ENCODE measurements at places on chromosomes 7 and 10.

DNA sequence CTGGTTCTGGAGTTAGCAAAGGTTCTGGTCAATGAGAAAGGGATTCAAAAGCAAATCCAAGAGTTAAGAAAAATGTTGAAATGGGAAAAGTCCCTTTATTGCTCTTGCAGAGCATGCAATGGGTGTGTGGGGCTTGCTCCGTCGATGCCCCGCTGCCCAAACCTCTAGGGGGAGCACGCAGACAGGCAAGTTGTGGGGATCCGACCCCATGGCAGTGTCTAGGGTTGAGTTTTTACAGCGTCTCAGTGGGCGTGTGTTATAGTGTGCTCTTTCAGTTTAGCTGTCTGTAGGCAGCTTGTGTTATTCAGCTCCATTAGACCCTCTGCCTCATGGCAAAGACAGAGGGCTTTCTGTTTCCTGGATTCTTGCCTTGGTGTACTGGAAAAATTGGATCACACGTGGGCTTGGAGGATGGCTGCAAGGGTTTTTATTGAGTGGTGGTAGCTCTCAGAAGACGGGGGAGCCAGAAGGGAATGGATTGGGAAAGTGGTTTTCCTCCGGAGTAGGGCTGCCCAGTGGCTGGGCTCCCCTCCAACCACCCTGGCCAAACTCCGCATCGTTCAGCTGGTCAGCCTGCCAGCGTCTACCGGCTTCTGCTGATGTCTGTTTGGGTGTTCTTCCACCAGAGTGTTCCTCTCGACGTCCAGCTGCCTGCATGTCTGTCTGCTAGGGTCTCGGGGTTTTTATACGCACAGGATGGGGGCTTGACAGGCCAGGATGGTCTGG, 102.3 kb upstream of the PLXDC2 start:
- DNase-seq = no peak

- DNase-seq = no peak
Measured at GRCh38 chr10:132993271-132994184, 51.2 kb upstream of the CFAP46 start.

DNA sequence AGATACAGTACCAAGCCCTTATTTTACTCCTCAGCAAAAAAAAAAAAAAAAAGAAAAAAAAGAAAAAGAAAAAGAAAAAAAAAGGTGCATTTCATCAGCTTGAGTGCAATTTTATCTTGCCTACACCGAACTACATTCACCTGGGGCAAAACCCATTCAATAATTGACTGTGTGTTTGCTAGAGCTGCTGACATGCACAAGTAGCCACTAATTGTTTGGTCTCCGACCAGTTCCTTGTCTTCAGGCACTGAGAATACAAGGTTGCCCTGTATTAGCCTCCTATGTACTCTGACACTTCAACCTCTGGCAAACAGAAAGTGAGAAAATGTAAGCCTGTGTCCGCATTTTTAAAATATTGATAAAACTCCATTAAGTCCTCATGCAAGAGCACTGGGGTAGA, 1579.4 kb upstream of the LRRTM3 start:
- DNase-seq = no peak

- DNase-seq = no peak
Measured at GRCh38 chr7:40704172-40704571, 569.4 kb downstream of the SUGCT start.

- no peak for DNase-seq
Measured at GRCh38 chr7:121957626-121958025, 84.7 kb downstream of the PTPRZ1 start.

DNA sequence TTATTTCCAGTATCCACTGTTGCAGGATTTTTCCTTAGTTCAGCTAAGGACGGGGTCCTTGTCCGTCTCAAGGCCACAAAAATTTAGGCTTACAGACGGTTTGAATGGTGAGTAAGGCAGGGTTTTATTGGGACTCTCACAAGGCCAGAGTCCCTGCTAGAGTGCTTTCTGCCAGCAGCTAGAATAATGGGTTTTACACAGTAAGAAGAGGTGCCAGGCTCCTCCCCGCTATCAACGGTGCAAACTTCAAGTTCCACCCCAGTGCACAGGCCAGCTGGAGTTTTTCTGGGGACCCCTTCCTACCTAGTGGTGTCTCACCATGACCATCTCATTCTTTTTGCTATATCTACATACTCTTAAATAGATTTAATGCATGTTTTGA, 198.5 kb upstream of the KCTD7 start:
- DNase-seq = no peak

GRCh38 chr10:44362866-44363711, 21.8 kb downstream of the CXCL12 start:
- DNase-seq = no peak

- no peak for DNase-seq
Measured at GRCh38 chr10:89887406-89887805, 186.0 kb downstream of the KIF20B start.

- no peak for DNase-seq
Measured at GRCh38 chr7:19552576-19552975, 156.3 kb downstream of the POLR1F start.

GRCh38 chr7:43018446-43018845, 86.3 kb downstream of the MRPL32 start:
- DNase-seq = no peak

DNA sequence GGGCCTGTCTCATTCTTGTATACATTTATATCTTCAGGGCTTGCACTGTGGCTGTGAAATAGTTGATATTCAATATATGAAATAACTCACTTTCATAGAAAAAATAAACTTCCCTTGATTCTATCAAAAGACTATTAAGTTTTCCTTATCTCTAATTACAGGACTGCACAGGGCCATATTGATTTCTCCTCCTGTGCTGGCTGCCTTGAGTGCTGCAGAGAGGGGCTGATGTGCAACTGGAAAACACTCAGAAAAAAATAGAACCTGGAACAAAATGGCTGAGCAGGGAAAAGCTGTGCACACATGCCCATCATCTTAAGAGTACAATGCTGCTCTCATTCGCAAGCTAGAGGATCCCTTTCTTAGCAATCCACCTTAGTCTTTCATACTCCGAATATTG, 5.9 kb upstream of the HDAC9 start:
- no peak for DNase-seq

GRCh38 chr7:108808549-108809266, 239.0 kb downstream of the DNAJB9 start:
- no peak for DNase-seq

DNA sequence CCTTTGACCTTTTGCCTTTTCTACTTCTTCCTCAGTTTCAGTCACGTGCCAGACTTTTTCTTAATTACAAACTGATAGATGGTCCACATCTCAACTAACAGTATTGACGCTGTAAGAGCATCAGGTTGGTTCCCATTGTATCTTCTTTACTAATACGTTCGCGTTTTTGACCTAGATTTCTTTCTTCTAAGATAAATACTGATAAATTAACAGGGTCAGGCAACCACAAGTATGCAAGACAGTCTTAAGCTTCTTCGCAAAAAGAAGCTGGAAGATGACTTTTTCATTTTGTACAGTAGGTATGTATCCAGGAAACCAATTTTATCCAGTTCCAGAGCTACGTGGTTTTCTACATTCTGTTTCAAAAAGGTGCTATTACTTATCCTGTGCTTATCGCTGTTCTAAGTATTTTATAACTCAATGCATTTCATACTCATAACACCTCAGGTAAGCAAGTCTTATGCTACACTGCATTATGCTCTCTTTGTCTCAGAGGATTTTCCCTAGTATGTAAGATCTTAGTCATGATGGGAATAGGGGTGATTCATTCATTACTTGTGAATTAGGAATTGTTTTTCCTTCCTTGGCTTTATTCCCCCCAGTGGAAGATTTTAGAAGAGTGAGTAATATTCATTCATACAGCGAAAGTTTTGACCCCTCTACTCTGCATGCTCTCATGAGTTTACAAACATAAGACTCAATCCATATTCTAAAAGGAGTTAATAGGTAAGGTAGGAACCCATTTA, 955 bp downstream of the DUS4L start:
- DNase-seq = no peak

- DNase-seq = no peak
Measured at GRCh38 chr7:11726001-11726793, 105.8 kb downstream of the THSD7A start.

DNA sequence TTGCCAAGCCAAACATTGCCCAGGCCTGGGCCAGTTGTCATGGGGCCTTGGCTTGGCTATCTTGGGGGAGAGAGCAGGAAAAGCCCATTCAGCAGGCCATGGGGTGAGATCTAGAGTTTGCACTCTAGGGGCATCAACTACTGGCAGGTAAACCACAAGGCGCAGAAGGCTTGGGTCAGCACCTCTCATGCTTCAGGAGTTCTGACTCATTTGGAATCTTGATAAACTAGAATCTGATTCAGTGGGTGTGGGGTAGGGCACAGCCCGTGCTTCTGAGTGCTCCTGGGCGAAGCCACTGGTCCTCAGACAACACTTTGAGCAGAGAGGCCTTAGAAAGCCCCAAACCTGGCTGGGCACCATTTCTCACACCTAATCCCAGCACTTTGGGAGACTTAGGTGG, 81.1 kb downstream of the RGS10 start:
- DNase-seq = no peak

DNA sequence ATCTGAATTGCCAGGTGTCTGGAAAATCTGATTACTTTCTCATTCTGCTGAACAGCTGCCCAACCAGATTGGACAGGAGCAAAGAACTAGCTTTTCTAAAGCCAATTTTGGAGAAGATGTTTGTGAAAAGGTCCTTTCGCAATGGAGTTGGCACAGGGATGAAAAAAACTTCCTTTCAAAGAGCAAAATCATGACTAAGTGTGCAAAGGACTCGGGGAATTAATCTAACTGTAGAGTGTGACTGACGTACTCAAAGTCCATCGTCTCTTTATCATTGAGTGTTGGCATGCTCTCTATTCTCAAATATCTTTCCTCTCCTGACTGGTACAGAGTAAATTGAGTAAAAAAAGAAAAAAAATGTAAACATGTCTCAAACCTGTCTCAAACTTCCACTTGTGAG, 3.3 kb downstream of the NPS start:
- DNase-seq = no peak

DNA sequence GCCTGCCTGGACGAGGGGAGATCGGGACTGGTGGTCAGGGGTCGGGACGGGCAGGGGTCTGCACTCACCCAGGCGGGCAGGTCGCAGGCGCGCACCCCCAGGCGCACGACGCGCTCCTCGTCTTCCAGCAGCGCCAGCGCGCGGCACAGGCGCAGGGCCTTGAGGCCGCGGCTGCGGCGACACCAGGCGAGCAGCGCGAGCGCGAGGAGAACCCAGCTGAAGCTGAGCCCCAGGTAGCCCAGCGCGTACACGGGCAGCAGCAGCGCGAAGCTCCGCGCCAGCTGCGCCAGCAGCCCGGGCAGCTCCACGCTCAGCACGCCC, 328 bp downstream of the ESYT2 start:
- no peak for DNase-seq

DNA sequence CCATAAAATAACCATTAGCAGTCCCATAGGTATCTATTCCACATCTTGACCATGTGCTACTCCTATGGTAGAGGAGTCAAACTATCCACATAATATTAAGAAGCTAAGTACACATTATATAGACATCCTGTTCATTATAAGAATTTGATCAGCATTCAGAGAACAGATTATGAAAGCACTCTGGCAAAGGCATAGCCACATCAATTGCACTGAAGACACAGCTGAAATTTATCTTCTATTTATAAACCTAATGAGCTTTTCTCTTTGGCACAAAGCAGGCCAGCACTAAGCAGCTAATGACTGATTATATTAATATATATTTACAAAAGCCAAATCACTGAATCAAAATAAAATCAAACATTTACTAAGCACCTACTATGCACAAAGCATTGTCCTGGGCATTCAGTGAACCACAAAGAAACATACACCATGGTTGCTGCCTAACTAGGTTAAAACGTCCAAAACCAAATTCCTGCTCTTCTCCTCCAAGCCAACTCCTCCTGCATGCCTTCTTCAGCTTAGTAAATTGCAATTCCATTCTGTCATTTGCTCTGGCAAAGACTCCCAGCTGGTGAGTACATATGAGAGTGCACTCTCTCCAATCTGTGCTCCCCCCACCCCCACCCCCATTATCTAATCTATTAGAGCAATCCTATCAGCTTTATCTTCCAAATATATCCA, 122.6 kb upstream of the ASAH2 start:
- DNase-seq = no peak

GRCh38 chr7:127678337-127678736, 26.3 kb downstream of the SND1 start:
- no peak for DNase-seq

GRCh38 chr7:151694828-151695580, 175.3 kb upstream of the RHEB start:
- no peak for DNase-seq

- DNase-seq = no peak
Measured at GRCh38 chr7:55515569-55516279, 56.6 kb downstream of the VOPP1 start.

- DNase-seq = no peak
Measured at GRCh38 chr10:59741583-59741982, 11.7 kb downstream of the MRLN start.

DNA sequence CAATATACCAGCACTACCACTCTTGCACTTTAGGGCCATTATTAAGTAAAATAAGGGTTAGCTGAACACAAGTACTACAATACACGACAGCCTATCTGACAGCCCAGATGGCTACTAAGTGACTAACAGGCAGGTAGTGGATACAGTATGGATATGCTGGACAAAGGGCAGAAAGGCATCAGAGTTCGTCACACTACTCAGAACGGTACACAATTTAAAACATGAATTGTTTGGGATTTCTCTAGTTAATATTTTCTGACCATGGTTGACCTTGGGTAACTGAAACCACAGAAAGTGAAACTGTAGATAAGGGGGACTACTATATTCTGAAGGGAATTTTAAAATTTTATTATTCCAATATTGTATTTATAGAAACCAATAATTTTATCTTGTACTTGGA, 101.3 kb upstream of the SKAP2 start:
- DNase-seq = no peak

DNA sequence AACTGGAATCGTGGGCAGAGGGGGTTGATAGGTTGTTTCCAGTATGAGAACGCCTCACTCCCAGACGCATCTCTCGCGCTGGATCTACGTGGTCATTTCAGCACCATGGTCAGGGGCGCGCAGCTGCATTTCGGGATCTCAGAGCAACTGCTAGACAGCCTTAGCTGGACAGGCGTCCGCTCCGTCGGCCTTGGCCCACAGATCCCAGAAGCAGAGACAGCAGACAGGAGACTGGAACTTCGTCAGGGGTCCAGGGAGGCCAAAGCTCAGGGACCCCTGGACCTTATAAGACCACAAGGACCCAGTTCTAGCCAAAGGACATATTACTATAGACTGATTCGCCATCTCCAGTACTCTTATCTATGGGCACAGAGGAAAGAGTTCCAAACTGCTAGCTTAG, 5.3 kb downstream of the NEUROG3 start:
- no peak for DNase-seq

DNA sequence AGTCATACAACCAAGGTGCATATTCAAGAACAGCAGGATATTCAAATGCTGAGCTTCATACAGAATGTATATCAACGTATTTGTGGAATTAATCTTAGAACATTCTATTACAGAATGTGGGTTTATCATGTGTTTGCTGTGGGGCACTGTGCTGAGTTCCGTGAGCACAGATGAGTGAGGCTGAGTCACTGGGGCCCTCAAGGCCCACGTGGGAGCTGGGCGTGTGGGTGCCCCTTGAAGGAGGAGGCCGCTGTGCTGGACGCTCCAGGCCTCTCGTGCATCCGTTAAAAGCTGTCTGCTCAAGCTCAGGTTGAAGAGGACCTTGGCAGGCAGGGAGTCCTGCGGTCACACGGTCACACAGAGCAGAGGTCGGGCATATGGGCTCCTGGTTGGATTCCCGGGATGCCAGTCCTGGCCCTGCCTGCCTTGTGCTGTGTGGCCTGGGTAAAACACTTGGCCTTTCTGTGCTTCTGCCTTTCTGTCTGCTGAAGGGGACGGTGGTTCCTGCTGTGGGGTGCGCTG, 70.1 kb downstream of the GLRX3 start:
- DNase-seq = no peak
